ENCODE measurements at places on chromosomes 13 and 19.

DNA sequence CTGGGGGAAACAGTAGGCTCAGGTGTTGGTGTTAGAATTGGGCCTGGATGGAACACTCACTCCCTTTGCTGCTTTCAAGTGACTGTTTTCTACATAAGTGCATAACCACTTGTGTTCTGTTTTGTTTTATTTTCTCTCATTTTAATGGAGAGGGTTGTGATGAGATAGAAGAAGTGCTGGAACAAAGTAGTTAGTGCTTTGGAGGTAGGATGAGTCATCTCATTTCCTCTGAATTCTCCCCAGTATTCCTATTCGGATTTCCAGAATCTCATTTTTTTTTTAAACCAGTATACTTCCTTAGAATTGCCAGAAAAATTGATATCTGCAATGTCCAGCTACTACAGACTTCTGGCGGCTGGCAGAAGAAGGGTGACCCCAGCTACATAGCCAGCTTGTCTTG is 575.9 kb downstream of the MYO16 start:
- no peak for DNase-seq

- DNase-seq, result no peak
These were observed 213.4 kb upstream of the PCDH17 start for GRCh38 chr13:57418067-57418677.

GRCh38 chr13:19103140-19103539 is 78.5 kb downstream of the TUBA3C start:
- DNase-seq, result no peak

DNA sequence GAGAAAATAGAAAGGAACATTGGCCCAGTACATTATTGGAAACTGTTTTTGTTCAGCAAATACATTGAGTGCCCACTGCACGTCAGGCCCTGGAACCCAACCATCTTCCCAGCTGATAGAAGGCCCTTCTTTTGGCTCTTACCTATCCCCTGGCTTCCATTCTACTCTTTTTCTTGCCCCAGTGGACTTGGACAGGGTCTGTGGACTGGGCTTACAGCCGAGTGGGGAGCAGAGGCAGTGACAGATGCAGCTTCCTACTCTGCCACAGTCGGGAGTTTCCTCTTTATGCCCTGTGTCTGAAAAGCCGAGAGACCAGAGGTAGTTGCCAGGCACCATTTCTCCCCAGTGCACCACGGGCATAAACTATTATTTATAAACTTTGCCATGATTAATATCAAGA is 70.4 kb downstream of the ARHGAP35 start:
- DNase-seq, result no peak

DNA sequence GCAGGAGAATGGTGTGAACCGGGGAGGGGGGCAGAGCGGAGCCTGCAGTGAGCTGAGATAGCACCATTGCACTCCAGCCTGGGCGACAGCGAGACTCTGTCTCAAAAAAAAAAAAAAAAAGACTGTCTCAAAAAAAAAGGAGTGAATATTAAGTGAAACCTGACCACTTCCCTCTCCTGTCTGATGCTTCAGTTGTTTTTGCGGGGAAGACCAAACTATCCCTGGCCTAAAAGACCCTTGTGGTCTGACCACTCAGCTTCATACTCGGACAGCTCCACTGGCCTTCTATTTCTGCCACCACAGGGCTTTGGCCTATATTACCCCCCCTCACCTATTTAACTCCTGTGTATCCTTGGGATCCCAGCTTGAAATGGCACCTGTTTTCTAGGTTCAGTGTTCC is 2.3 kb downstream of the CLASRP start:
- DNase-seq, result no peak

DNA sequence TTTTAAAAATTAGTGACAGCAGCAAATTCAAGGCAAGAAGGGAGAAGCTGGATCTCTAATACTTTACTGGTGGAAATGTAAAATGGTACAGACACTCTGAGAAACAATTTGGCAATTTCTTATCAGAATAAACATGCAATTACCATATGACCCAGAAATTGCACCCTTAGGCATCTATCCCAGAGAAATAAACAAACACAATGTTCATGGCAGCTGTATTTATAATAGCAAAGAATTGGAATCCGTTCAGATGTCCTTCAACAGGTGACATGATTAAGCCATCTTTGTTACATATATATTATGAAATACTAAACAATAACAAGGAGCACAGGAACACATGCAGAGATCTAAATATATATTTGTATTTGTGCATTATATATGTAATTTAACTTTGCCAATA is 756.5 kb downstream of the SLITRK1 start:
- DNase-seq, result no peak

DNA sequence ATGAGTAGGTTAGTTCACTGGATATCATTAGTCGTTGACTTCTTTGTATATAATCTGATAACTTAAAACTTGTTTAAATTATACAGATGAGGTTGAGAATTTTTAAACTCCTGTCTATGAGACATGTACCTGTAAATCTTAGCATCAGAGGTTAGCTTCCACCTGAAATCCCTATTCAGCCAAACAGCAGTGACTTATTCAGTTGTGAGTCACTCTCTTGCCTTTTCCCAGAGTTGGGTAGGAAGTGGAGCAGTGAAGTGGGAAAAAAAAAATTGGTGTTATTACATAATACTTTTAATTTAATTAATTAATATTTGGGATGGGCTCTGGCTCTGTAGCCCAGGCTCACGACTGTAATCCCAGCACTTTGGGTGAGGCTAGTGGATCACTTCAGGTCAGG is 32.9 kb downstream of the ZNF701 start:
- DNase-seq, result no peak

DNA sequence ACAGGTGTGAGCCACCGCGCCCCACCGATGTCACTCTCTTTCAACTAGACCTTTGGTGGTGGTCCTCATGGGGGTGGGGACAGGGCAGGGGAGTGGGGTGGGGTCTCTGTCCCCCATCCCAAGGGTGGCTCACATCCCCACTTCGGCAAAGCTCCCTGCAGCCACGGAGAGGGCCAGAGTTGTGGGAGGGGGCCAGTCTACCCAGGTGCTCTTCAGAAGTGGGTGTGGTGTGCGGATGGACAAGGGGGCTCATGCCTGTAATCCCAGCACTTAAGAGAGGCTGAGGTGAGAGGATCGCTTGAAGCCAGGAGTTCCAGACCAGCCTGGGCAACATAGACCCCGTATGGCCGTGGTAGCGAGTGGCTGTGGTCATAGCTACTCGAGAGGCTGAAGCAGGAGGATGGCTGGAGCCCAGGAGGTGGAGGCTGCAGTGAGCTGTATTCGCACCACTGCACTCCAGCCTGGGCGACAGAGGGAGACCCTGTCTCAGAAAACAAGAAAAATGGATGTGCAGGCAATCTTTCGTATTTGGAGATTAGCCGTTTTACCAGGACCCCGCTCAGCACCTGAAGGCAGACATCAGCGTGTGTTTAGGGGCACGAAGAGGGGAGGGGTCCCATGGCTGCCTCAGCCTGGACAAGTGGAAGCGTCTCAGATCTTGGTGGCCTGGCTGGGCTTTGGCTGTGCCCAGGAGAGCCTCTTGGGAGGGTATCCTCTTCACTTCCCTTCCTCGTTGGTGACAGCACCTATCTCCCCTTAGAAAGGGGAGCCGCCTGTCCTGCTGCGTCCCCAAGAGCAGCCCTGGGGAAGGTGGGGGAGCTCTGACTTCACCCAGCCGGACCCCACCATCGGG is 846 bp downstream of the TGFBR3L start:
- DNase-seq, result no peak

- DNase-seq, result no peak
These were observed 9.9 kb downstream of the KANK3 start for GRCh38 chr19:8332976-8333766.

DNA sequence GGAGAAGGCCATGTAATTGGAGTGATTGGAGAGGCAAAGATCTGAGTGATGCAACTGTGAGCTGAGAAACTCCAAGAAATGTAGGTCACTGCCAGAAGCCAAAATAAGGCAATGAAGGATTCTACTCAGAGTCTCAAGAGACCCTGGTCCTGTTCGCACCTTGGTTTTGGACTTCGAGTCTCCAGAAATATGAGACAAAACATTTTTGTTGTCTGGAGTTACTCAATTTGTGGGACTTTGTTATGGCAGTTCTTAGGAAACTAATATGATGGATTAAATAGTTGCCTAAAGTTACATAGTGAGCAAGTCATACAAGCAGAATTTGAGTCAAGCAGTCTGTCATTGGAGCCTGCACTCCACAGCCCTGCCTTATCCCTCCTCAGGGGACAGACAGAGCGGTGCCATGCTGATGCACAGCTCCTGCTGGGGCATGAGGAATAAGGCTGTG is 104.2 kb downstream of the ITGBL1 start:
- DNase-seq, result no peak

GRCh38 chr19:55624109-55625003 is at the start of gene ZNF784:
Gene ZNF784 (minus strand): TSS chr19:55624566. CDS start chr19:55624561, 5 bp downstream.
- peak; percentile 90 for DNase-seq

DNA sequence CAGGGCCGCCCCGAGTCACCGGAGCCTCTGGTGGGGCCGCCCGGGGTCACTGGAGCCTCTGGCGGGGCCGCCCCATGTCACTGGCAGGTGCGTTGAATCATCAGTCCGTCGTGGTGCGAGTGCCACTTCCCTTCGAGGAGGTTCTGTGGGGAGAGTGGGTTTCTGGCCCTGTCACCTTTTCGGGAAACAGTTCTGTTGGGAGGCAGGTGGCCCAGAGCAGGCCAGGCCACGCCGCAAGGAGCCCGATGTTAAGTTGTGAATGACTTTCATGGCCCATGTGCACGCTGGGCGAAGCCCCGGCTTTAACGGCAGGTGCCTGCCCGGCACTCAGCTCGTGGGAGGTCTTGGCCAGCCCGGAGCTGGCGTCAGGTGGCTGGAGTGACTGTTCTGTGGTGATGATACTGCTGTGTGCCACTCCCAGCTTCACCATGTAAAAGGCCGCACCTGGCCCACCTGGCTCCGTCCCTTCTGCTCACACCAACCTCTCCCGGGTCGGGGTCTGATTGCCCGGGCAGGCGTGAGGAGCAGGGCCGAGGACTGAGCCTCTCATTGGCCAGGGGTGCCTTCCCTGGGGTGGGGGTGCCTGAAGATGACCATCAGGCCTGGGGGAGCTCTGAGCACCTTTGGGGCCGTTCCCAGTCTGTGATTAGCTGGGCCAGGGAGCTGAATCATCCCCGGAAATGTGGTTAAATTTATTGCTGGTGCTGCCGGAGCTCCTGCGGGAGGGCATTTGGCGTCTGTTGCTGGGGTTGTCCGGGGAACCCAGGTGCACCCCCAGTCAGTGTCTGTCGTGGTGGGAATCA is 29.2 kb downstream of the CSNK1G2 start:
- DNase-seq, result no peak

DNA sequence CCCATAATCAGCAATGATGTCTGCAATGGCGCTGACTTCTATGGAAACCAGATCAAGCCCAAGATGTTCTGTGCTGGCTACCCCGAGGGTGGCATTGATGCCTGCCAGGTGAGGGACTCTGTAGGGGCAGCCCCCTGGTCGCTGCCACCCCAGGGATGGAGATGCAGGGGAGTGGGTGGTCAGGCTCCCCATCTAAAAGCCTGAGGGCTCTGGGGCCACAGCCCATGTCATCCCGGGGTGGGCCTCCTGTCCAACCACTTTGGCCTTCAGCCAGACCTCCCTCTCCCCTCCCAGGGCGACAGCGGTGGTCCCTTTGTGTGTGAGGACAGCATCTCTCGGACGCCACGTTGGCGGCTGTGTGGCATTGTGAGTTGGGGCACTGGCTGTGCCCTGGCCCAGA is 24.1 kb downstream of the HPN start:
- DNase-seq, result no peak

DNA sequence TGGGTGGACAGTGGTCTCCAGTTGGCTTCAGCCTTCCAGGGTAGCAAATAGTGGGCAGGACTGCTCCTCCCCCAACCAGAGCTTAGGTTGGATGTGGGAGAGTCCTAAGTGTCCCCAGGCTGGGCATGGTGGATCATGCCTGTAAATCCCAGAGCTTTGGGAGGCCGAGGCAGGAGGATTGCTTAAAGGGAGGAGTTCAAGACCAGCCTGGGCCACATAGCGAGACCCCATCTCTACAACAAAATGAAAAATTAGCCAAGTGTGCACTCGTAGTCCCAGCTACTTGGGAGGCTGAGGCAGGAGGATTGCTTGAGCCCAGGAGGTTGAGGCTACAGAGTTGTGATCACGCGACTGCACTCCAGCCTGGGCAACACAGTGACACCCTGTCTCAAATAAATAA is 7.4 kb downstream of the RRAS start:
- no peak for DNase-seq

DNA sequence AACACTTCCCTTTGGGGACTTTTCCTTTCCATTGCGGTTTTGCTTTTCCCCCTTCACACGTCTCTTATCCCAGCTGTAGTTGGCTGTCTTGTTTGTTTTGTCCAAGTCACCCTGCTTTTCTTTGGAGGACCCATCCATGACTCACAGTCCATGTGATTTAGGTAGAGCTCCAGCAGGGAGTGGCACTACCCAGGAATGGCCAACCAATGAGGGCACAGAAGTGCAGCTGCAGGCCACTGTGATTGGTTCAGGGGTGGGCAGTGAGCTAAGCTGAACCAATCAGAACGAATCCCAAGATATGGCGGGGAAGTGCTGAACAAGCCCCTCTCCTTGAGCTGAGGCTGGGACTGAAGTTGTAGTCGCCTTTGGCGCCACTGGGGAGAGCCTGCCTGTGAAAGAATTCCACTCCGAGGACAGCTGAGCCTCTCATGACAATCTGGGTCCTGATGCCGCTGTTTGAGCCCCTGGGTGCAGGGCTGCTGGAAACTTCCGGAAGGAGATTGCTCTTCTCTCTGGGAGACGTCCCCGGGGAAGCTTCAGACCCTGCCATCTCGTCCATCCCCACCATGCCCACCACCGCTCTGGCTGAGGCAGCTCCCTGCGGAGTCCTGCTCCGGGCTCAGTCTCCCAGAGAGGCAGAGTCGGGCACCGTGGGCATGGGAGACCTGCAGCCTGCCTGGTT is 62.9 kb upstream of the URI1 start:
- DNase-seq, result no peak

- no peak for DNase-seq
These were observed 897.2 kb downstream of the DIAPH3 start for GRCh38 chr13:59266478-59267063.

- no peak for DNase-seq
These were observed 405.2 kb upstream of the PRR20A start for GRCh38 chr13:56735537-56735942.

DNA sequence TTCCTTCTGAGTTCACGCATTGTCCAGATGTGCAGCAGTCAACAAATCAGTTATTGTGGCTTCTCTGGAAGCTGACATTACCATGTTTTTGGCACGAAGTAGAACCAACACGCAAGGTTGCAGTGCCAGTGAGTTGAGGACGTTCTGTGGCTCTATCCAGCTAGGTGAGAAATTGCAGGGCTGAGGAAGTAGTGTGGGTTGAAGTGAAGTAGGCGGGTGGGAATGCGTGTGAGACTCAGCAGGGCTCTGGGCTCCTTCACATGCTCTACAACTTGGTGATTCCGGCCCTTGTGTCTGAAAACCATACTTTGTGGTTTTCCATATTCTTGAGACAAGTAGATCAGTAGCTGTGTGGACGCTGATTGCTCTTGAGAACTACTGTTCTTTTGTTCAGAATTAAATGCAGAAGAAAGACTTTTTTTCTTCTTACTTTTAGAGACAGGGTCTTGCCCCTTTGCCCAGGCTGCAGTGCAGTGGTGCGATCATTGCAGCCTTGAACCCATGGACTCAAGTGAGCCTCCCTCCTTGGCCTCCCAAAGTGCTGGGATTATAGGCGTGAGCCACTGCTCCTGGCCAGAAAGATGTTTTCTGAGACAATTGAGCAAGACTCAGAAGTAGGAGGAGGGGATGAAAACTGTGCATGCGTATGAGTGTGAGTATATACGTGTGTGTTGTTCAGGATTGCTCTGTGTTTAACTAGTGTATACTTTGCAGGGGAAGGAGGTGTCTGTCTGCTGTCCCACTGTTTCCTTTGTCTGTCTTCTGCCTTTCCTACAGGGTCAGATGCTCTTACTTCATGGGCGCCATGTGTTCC is 46.2 kb downstream of the GATAD2A start:
- DNase-seq, result no peak
